ENCODE measurements at places on chromosomes 4 and X. TPM values are rescaled to one million over a fixed set of nuclear protein-coding genes. Genes with fewer than 3 reads are reported as not detected.

CLTRN gene
- total RNA-seq, result 0.90 TPM

CXCL5 gene
- not detected for total RNA-seq

DNA sequence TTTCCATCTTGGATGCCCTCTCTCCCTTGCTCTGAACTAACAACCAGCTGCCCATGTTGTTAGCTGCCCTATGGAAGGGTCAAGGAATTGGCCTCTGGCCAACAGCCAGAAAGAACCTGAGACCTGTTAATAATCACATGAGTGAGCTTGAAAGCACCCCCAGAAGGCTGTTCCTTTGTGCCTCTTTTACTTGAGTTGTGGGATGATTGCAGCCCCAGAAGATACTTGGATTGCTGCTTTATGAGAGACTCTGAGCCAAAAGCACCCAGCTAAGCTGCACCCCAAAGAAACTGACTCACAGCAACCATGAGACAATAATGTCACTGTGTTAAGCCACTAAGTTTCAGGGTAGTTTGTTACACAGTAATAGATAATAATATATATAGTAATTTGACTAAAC is 73.3 kb downstream of the FRYL start:
- H3K27me3 ChIP-seq, result no peaks in the 10 kb centered on the region
- no peaks in the 10 kb centered on the region for H3K36me3 ChIP-seq
- H3K4me3 ChIP-seq, result no peak overlapping the region

GRCh38 chr4:136121426-136121825 is 1410.9 kb downstream of the PCDH18 start:
- H3K4me3 ChIP-seq, result no peak overlapping the region
- DNase-seq, result no peak
- no peaks in the 10 kb centered on the region for H3K27me3 ChIP-seq
- H3K4me1 ChIP-seq, result no peaks in the 10 kb centered on the region
- H3K36me3 ChIP-seq, result no peaks in the 10 kb centered on the region
- no peak overlapping the region for H3K27ac ChIP-seq

DNA sequence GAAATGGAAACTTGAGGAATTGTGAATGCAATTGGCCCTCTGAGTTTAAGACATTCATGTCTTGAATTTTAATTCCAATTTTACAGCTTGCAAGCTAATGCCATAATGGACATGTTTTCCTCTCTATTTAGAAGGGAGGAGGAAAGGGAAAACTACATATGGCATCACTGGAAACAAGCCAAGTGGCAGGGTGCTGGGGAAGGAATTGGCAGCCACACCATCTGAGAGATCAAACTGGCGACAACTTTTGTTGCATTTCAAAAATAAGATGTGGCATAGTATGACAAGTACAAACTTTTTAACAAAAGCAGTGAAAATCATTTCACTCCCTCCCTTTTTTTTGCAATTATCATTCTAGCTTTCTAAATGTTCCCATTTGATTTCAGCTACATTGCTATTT is 615.6 kb downstream of the CENPC start:
- H3K27me3 ChIP-seq, result no peaks in the 10 kb centered on the region
- H3K4me3 ChIP-seq, result no peak overlapping the region
- no peak overlapping the region for H3K27ac ChIP-seq
- no peak for DNase-seq
- no peaks in the 10 kb centered on the region for H3K4me1 ChIP-seq

- no peaks in the 10 kb centered on the region for H3K27me3 ChIP-seq
- no peak overlapping the region for H3K27ac ChIP-seq
- no peaks in the 10 kb centered on the region for H3K4me1 ChIP-seq
- no peak overlapping the region for H3K4me3 ChIP-seq
Measured at GRCh38 chr4:182513587-182514291, 270.5 kb downstream of the TENM3 start.

DNA sequence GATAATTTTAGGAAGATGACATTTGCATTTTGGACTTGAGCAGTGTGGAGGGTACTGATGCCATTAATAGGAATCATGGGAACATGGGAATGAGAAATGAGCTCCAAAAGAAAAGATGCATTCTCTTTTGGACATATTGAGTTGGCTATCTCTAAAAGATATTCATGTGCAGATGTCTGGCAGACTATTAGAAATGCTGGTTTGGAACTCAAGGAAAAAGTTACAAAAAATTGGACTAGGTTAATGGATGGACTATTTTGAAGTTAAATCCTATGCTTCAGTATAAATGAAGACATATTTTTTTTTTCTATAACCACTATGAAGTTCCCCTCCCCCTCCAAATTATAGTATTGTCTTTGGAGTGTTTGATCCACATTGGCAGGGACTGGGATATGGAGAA is 3.6 kb upstream of the LIMCH1 start:
- H3K36me3 ChIP-seq, result no peaks in the 10 kb centered on the region
- no peaks in the 10 kb centered on the region for H3K4me1 ChIP-seq
- no peak overlapping the region for H3K27ac ChIP-seq
- H3K27me3 ChIP-seq, result no peaks in the 10 kb centered on the region
- no peak overlapping the region for H3K4me3 ChIP-seq

DNA sequence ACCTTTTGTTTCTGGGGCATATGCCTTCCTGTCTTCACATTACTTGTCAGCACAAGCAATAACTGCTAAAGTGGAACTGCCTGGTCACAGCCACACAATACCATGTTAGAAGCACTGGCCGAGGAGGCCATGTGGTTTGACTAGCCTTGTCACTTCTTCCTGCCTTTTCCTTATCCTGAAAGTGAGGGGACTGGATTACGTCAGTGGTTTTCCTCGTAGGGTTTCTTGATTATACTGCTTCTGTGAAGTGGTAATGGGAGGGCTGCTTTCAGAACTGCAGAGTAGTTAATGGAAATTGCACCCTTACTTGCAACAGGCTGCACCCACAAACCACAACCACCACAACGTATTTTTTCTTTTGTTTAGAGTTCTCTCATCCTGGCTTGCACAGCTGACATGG is 26.6 kb downstream of the ZRSR2 start:
- DNase-seq, result no peak
- no peaks in the 10 kb centered on the region for H3K27me3 ChIP-seq
- no peak overlapping the region for H3K27ac ChIP-seq
- no peak overlapping the region for H3K4me3 ChIP-seq
- no peaks in the 10 kb centered on the region for H3K36me3 ChIP-seq

- no peaks in the 10 kb centered on the region for H3K36me3 ChIP-seq
- H3K27ac ChIP-seq, result no peak overlapping the region
- no peaks in the 10 kb centered on the region for H3K27me3 ChIP-seq
- H3K4me1 ChIP-seq, result no peaks in the 10 kb centered on the region
- no peak overlapping the region for H3K4me3 ChIP-seq
Measured at GRCh38 chrX:13808293-13808692, 8.6 kb downstream of the GPM6B start.

Data from uterus (tissue), 4 donors.